ENCODE measurements at places on chromosomes 4 and X.
A peak's percentile ranks its signal among the peaks of the same experiment; 100 is the strongest.

DNA sequence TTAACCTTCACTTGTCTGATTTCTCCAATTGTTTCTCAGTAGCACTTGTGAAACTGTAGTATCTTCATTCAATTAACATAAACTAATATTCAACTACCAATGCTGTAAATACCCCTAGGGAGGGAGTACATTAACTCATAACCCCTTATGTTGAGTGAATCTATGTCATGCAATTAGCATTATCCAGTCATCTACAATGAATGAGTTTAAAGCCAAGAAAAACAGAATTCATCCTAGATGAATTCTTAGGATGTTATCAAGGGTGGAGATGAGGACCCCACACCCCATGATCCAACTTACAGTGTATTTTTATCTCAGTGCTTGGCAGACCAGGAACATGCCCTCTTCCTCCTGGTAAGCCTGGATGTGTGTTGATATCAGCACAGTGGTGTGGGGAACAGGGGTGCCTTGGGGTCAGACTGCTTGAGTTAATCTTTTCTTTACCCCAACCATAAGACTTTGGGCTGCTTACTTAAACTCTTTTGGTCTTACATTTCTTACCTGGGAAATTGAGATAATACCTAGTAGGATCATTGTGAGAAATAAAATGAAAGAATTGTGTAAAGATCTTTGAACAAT is 62.1 kb upstream of the SCOC start:
- DNase-seq = no peak

DNA sequence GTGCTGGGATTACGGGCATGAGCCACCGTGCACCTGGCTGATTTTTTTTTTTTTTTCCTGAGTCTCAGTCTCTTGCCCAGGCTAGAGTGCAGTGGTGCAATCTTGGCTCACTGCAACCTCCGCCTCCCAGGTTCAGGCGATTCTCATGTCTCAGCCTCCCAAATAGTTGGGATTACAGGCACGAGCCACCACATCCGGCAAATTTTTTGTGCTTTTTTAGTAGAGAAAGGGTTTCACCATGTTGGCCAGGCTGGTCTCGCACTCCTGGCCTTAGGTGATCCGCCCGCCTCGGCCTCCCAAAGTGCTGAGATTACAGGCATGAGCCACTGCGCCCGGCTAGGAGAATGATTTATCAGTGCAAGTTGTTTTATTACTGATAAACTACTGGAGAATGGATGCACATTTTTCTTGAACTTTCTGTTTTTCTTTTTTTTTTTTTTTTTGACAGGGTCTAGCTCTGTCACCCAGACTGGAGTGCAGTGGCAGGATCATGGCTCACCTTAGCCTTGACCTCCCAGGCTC is 39.7 kb upstream of the DHRSX start:
- DNase-seq = no peak

DNA sequence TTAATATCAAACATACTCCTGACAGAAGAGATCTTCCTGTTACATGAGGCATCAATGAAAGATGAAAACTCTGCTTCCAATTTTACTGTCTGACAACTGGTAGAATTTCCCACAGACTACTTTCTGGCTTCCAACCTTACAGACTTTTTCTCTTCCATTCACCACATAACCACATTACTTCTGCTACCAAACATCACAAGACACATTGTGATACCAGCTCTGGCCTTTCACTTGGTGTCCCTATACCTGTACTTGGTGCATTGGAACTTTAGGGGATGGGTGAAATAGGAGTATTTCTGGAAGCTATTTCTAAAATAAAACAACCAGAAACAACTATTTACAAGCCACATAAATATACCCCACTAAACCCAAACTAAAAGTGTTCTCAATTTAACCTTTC is 20.5 kb downstream of the AMTN start:
- DNase-seq = no peak

DNA sequence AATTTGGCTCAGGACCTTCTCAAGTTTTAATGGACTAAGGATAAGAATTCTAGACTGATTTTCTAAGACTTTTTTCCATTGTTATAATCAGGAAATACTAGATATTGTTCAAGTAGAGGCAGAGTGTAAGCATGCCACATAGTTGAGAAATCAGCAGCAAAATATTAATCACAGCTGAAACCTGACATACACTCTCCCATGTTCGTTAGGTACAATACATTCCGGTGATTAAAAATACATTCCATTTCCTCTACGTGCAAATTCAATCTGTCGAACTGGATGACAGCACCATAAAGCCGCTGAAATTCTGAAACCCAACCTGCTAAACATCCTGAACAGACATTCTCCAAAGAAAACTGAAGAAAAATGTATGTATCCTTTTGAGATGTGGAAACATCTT is 587.6 kb upstream of the DIPK2B start:
- no peak for DNase-seq

DNA sequence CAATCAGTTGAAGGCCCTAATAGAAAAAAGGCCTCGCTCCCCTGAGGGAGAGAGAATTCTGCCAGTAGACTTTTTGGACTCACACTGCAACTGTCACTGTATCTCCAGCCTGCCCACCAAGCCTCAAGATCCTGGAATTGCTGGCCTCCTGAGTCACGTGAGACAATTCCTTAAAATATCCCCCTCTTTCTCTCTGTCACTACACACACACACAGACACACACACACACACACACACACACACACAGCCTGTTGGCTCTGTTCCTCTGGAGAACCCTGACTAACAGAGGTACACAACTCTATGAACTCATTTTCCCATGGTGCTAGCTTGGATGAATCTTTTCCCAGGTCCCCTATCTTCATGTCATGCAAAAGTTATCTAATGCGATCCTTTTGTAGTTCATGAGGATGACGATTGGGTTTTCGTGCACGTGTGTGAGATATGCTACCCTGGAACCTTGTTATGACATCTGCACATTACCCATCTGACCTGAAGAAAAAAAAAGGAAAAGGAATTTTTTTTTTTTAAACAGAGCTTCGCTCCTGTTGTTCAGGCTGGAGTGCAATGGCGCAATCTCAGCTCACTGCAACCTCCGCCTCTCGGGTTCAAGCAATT is 13.7 kb downstream of the CLRN2 start:
- no peak for DNase-seq

GRCh38 chrX:10072786-10073568 is 83.8 kb upstream of the CLCN4 start:
- no peak for DNase-seq

GRCh38 chr4:19756661-19757060 is 495.0 kb upstream of the SLIT2 start:
- DNase-seq = no peak

- no peak for DNase-seq
These were observed 787 bp upstream of the TET2 start for GRCh38 chr4:105145903-105146275.

DNA sequence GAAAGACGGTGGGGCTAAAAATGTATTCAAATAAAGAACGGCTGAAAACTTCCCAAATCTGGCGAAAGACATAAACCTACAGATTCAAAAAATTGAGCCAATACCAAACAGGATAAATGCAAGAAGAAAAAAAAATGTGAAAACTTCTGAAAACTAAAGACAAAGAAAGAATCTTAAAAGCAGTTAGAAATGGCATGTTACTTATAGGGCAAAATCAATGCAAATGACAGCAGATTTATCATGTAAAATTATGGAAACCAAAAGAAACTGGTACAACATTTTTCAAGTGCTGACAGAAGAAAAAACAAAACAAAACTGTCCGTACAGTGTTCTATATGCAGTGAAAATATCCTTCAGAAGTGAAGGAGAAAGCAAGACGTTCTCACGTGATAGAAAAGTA is 239.0 kb downstream of the PDGFC start:
- DNase-seq = no peak

DNA sequence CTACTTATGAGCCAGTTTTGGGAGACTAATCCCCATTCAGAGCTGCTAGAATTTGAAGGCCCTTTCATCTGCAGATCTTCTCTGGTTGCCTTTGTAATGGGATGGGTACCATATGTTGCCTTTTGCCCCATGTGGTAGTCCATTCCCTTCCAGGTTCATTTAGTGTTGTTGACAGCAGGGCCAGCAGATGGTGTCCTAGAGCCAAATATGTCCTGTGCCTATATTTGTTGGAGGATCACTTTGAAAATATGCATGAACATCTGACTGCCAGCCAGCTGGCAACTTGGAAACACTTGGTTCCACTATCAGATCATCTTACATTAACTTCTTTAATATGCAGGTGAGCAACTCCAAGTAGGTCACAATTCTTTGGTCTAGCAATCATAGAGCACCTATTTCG is 30.4 kb downstream of the CFAP299 start:
- peak; percentile 12 for DNase-seq

GRCh38 chrX:47992095-47992380 is 11.8 kb downstream of the ZNF182 start:
- no peak for DNase-seq

DNA sequence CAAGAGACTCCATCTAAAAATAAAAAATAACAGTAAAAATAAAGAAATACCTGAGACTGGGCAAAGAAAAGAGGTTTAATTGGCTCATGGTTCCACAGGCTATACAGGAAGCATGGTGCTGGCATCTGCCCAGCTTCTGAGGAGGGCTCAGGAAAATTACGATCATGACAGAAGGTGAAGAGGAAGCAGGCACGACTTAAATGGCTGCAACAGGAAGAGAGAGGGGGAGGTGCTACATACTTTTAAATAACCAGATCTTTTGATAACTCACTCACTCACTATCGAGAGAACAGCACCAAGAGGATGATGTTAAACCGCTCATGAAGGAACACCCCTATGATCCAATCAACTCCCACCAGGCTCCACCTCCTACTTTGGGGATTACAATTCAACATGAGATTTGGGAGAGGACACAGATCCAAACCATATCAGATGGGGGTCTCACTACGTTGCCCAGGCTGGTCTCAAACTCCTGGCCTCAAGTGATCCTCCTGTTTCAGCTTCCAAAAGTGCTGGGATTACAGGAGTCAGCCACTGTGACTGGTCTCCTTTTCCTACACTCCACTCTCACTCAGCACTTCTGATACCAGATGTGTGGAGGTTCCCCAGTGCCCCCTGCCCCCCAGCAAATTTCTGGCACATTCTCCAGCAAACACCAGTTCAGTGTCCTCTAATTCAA is 11.9 kb upstream of the ZNF157 start:
- no peak for DNase-seq

- no peak for DNase-seq
These were observed 92.6 kb upstream of the TENM3 start for GRCh38 chr4:182150645-182151044.

DNA sequence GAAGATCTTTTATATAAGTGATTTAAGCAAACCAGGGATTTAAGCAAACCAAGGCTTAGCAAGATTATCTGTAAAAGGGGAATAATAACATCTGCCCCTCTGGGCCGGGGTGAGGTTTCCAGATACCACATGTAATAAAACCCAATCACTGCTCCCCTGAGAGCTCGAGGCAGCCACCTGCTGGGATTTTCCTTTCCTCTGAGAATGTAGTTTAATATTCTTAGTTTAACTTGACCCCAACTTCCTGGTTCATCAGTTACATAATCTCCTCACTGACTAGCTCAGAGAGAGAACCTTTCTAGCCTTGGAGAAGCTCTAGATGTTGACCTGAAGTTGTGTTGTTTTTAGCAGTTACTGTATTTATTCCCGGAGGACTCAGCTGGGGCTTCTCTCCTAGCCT is 322.4 kb downstream of the ARHGAP10 start:
- DNase-seq = peak; percentile 52

GRCh38 chr4:152206185-152206584 is 329.7 kb downstream of the FBXW7 start:
- no peak for DNase-seq

- DNase-seq = no peak
These were observed 48.4 kb upstream of the SEC24B start for GRCh38 chr4:109385260-109385659.

- DNase-seq = no peak
These were observed 93.3 kb downstream of the SYNPO2 start for GRCh38 chr4:118981839-118982381.

DNA sequence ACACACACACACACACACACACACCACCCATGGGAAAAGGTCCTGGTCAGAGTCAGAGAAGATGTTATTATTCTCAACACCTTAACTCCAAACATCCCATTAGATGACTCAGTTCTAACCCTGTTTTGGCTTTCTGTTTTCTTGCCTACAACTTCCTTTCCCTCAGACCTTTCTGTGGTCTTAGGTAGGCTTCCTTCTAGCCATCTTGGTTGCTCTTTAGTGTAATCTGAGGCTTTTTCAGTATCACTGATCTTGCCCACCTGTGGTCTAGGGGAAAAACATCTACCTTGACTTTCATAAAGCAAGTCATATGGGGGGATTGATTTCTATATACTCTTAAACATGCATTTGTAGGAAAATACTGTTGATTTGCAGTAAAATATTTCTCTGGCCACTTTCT is 56.9 kb downstream of the ATG4A start:
- DNase-seq = no peak

DNA sequence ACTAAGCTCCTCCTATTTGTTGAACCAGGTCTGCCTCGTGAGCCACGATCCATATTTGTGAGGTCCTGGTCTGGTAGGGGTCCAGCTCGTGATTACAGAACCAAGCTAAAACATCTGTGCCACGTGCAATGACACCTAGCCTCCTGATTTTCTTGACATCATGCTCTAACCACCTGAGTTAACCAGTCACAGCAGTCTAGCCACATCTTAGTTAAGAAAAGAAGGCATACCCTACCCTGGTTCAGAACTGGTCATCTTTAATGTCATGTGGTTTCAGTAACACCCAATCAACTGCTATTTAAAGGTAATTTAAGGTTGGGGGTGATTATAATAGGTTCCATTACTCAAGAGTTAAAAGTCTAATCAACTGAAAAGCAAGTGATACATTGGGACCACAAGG is 28.4 kb downstream of the ARHGEF6 start:
- no peak for DNase-seq

DNA sequence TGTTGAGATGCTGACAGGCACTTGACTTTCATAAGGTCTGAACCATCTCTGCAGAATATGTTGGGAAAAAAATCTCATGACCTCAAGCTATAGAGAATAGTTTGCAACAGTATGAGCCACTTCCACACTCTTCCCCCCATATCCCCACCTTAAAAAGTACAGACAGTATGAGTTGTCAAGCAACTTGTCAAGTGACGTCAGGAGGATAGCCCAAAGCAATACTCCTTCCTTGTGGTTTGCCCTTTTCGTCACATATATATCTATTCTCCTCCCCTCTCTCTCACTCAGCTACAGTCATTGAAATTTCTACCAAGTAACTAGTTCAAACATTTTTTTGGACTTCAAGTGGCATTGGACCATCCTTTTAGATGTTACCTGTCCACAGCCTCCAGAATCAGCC is 67.7 kb downstream of the MCF2 start:
- DNase-seq = no peak

DNA sequence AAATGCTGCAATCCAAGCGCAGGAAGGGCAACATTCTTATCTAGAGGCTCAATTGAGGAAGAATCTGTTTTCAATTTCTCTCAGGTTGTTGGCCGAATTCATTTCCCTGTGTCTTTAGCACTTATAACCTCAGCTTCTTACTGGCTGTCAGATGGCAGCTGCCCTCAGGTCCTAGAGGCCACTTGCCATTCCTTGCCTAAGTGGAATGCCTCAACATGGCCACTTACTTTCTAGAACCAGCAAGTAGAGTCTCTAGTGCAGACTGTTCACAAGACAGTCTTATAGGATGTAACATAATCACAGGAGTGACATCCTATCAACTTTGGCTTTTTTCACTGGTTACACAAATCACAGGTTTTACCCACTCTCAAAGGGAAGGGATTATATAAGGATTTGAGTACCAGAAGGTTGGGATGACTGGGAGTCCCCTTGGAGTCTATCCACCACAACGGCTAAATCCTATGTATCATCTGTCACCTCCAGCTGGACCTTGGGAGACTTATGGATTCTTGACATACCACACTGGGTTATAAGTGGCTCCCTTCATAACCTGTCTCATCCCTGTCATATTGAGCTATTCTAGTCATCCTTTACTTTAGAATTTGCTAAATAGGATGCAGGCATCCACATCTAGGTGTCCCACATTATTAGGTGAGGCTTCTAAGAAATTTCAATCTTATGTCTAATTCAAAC is 297.9 kb upstream of the CTSO start:
- DNase-seq = no peak
